IPS DF 6.9 (cell line): ENCODE measurements at places on chromosomes 3 and 15.

DNA sequence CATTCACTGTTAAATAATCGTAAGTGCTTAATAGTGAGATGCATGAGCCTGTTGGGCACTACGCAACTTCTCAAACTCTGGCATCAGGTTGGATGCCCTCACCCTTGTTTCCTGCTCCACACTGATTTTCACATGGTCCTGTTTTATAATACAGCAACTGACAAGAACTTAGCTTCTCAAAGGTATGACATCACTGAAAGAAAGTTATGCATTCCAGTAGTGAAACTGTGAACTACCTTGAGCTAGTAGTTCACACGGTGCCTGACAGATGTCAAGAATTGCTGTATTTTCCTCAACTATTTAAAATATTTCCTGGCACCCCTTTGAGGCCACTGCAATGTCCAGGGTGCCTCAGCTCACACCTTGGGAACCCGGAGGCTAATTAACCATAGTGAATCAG, 327.5 kb downstream of the RORA start:
- no peak for DNase-seq

GRCh38 chr3:74539876-74540275, 74.6 kb downstream of the CNTN3 start:
- DNase-seq = no peak

- no peak for DNase-seq
Observed at GRCh38 chr15:81498294-81498693, 124.3 kb upstream of the TMC3 start.

DNA sequence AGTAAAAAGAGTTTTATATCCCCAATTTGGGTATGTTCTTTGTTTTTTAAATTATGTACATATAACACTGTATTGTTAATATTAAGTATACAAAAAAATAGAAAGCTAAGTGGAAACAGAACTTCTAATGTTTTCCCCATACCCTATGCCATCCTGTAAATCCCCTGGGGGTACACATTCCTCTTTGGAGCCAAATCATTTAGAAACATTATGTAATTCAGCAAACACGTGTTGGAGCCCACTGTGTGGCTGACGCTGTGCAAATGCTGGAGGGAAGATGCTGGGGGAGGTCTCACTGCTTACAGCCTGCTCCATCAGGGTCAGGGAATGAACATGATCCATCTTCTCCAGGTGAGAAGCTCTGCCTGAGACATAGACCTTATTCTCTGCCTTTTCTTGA, 52.8 kb downstream of the CRTC3 start:
- no peak for DNase-seq

GRCh38 chr3:141094790-141095545, 43.8 kb downstream of the SPSB4 start:
- DNase-seq = no peak

DNA sequence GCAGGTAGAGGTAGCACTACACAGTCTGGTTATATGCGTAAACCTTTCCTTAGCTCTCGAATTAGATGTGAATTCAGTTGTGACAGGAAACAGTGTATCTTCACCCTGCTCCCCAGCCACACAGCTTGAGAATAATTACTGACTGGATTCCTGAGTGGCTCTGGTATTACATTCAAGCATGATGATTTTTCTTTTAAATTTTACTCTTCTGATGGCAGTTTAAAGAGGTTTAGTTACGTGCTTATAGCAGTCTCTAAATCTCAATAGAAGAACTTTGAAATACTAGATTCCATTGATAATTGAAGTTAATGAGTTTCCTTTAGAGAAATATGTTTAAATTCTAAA, 98.8 kb downstream of the FNDC3B start:
- DNase-seq = no peak

DNA sequence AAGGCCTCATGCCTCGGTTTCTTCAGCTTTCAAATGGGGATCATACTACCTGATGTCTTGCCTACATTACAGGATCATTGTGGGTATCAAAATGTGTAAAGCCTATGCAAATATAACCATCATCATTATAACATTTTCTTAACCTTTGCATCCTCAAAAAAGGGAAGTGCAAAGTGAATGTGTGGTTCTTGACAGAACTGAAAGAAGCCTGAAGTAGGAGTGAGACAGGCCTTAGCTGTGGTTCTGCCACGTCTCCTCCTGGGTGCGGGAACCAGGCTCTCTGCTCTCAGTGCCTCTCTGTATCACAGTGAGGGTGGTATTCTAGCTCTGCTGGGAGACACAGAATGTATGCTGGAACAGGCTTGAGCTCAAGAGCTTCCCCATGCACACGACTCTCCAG, 316.9 kb upstream of the ICE2 start:
- no peak for DNase-seq

DNA sequence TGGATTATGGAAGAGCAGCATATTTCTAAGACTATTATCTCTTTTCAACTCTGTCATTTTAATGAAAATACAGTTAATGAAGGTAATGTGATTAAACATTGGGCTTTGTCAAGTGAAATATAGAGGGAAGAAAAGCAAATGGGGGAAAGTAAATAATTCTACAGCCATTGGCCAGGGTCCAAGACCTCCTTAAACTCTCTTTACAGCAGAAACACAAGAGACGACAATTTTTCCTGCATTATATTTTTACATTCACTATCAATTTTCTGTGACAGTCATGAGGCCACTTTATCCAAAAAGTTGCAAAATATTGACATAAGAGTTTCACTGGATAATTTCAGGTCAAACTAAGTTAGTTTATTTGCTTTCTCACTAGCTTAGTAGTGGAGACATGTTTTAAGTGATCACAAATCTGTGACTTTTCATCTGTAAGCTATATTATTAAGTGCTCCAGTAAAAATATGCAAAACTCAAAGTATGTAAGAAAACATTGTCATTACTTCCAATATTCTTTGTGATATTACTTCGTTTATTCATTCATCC, 385.9 kb upstream of the DPH6 start:
- no peak for DNase-seq

DNA sequence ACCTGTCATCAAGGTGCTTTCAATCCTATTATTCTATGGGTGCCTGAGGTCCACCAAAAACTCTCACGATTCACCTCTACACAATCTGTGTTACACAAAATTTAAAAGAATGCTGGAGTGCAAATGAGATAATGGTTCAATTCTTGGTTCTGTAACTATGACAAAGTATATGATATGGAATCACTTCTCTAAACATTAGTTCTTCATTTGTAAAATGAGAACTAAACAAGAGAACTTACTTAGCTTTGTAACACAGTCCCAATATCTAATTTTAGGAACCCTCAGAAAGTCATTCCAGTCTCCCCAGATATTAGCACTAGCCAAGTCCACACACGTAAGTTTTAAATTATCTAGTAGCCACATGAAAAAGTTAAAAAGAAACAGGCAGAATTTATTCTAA, 111.5 kb downstream of the TBL1XR1 start:
- DNase-seq = no peak

DNA sequence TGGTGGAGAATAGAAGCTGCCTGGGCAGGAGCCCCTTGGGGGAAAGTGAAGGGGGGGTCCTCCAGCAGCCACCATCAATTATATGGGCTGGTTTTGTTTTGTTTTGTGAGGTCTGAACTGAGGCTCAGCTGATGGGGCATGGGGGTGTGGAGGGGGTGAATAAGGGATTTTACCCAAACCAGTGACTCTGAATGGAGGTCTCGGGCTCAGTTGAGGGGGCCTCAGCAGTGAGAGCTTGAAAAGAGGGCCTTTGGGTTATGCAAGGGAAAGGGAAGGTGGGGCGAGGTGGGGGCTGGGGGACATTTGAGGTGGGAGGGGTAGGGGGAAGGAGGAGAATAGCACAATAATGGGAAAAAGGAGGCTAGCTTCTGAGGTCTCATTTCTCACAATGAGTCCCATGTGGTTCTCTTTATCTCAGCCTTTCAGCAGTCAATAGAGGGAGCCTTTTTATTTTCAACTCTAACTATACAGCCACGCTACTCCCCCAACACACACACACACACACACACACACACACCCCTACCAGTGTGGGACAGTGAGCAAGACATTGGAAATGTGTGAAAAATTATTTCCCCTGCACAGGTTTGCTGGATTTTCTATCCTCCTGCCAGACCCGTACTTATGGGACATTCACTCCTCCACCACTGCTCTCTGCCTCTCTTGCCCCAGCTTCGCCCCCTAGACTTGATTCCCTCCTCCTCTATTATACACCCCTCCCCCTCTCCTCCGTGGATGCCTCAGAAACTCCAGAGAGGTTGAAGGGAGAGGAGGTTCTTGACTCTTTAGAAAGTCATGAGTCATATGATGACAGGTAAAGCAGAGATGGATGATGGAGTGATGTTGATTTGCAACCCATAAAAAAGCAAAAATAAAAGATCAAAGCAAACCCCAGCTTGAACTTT, 96.0 kb downstream of the GTPBP8 start:
- DNase-seq = no peak

- no peak for DNase-seq
Observed at GRCh38 chr3:27287052-27287451, 82.1 kb downstream of the NEK10 start.

DNA sequence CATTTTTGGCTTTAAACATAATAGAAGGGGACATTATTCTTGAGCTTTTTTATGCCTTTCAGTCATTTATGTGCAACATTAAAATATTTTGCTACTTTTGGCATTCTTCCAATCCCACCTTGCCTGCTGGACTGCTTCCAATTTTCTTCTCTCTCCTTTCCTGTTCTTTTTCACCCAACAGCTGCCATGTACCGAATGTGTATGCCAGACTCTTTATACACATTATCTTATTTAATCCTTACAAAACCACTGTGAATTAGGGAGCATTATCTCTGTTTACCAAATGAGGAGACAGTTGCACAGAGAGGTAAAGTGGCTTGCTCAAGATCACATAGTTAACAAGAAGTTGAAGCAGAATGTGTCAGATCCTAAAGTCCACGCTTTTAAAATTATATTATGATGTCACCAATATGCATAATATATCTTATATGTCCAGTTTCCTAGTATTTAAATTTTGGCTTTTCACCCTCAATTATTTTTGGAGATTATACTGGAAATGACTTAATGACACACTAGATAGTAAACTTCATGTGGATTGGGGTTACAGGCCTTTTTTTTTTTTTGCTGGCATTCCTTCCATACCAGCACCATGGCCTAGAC, 231.5 kb downstream of the THRB start:
- DNase-seq = no peak

DNA sequence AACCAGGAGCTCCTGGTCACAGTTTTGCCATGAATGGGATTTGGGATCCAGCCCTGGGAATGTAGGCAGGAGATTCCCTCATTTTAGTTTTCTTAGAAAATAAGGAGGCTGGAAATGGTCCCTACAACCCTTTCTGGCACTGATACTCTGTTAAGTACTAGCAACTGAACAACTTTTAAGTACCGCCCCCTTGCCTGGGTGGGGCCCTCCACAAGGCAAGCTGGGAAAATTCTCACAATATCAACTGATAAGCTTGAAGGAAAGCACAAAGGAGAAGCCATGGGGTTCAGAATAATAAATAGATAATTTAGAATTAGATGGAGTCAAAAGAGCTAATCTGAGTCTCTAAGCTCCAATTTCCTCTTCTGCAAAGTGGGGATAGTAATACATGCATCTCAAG, 4.2 kb upstream of the DGKG start:
- no peak for DNase-seq

DNA sequence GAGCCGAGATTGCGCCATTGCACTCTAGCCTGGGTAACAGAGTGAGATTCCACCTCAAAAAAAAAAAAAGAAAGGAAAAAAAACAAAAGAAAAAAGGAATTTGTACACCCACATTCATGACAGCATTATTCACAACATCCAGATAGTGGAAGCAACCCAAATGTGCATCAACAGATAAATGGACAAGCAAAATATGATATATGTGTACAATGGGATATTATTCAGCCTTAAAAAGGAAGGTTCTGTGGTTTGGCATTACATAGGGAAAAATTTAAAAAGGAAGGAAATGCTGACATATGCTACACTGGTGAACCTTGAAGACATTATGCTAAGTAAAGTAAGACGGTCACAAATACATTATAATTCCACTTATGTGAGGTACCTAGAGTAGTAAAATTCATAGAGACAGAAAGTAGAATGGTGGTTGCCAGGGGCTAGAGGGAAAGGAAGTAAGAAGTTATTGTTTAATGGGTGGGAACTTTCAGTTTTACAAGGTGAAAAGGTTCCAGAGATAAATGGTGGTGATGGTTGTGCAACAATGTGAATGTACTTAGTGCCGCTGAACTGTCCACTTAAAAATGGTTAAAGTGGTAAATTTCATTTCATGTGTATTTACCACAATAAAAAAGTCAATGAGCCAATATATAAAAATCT, 118.5 kb downstream of the MYLK start:
- no peak for DNase-seq

GRCh38 chr15:70856177-70856883, 2.4 kb upstream of the LARP6 start:
- no peak for DNase-seq
